Sigmoid colon (tissue), 7 donors: ENCODE measurements at places on chromosomes 11 and 22. TPM values are rescaled to one million over a fixed set of nuclear protein-coding genes. Genes with fewer than 3 reads are reported as not detected.

GRCh38 chr11:111351374-111352055 lies 27.6 kb downstream of the POU2AF1 start:
- no peak for DNase-seq

The SPON1 gene
- 32.1 TPM for total RNA-seq

DNA sequence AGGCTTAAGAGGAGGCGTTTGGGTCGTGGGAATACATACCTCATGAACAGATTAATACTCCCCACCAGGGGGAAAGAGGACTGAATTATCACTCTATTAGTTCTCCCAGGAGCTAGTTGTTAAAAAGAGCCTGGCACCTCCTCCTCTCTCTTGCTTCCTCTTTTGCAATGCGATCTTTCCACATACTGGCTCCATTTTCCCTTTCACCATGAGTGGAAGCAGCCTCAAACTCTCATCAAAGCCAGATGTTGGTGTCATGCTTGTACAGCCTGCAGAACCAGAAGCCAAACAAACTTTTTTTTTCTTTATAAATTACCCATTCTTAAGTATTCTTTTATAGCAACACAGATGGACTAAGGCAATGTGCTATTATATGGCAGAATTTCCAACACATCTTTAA lies 258.5 kb downstream of the FAM76B start:
- no peak for DNase-seq

- DNase-seq: peak; percentile 93
Measured at GRCh38 chr11:1298695-1299492, 10.5 kb downstream of the TOLLIP start.

GRCh38 chr11:34558673-34559072 lies 45.1 kb upstream of the ELF5 start:
- DNase-seq: no peak

The PMM1 gene
- total RNA-seq: 43.1 TPM

GRCh38 chr22:40007853-40008710 lies 13.3 kb downstream of the FAM83F start:
- DNase-seq: no peak

The TECTA gene
- total RNA-seq: 0.82 TPM

The ELFN2 gene
- total RNA-seq: not detected

The PANX3 gene
- not detected for total RNA-seq

The GGTLC2 gene
- total RNA-seq: not detected

GRCh38 chr22:45237065-45237990 lies 3.4 kb downstream of the KIAA0930 start:
- DNase-seq: no peak

- DNase-seq: peak; percentile 60
Measured at GRCh38 chr11:45736424-45736823, 68.5 kb upstream of the SLC35C1 start.

DNA sequence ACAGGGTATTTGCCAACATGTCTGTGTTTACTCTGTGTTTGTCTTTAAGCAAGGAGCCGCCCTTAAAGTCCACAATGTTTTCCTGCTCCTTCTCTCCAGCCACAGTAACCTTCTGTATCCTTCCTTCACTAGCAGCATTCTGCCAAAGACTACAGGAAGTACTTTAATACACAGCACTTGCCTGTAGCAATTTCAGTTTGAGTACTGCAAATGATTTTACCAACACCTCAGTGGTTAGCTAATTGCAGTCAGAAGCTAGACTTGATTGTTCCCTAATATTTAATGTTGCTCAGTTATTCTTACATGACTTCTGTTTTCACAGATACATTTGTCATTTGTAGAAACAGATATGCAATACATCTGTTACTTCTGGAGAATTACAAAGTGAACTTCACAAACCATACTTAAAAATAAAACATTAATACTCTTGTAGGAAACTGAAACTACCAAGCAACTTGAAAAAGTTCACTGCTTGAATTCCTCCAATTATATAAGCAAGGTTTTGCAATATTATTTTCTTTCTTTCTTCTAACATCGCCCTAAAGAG lies 69.1 kb downstream of the FCHSD2 start:
- no peak for DNase-seq

DNA sequence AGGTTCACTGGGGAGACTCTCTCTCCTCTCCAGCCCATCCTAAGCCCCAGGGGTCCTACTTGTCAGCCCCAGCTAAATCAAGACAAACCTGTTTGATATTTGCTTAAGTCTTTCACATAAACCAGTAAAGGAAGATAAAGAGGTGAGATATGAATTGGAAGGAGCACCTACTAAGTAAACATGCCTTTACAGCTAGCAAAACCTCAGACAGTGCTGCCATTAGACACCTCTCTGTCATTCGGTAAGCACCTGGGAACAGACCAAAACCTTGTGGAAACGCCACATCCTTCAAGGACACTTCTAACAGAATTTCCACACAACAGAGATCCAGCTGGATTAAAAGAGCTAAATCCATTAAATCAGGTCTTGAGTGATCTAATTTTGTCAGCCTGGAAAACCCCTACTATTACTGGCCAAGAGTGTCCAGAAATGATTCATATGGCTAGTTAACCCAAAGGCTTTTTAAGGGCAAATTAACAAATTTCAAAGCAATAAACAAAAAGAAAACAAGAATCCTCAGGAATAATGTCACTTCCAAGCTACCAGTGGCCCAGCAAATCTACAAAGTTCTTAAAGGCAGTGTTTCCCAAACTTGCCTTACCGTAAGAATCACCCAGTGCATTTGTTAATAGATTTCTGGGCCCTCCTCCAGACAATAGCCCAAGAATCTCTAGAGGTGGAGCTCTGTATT lies 2.4 kb downstream of the VPS37C start:
- DNase-seq: peak; percentile 30

DNA sequence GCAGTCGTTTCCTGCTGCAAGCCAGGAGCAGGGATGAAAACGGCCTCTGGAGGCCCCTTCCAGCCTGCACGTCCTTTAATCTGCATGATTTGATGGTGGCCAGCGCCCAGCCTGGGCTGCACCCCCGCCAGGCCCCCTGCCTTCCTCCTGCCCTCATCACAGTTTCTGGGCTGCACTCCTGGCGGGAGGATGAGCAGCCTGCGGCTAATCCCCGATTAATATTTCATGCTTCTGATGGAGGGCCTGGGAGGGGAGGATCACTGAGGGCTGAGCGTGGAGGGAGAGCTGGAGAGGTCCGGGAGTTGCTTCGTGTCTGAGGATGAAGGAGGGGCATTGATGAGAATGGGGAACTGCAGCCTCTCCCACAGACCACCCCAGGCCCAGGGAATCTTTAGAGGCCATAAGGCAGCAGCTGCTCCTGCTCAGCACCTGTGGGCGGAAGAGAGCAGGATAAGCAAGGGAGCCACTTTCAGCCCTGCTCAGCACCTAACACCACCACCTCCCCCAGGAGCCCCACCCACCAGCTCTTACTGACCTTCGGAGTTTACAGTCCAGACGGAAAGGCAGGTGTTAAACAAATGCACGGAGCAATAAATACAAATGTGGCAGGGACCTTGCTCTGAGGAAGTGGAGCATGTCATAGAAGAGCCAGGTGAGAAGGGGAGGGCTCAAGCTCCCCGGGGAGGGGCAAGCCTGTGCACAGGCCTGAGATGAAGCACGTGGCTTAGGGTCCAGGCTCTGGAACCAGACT lies 135.0 kb upstream of the NECTIN1 start:
- no peak for DNase-seq

The ROBO3 gene
- total RNA-seq: 10.2 TPM
